AG04449 (cell line): ENCODE measurements at places on chromosomes 7 and 10.

DNA sequence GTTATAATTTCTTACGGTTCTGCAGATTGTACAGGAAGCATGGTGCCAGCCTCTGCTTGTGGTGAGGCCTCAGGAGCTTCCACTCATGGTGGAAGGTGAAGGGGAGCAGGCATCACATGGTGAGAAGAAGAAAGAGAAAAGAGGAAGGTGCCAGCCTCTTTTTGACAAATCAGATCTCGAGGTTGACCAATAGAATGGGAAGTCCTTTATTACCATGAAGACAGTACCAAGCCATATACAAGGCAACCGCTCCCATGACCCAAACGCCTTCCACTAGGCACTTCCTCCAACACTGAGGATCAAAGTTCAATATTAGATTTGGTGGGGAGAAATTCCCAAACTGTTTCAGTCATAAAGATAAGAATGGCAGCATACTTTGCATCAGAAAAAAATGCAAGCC is 502.8 kb downstream of the GLRX3 start:
- no peak for DNase-seq

- DNase-seq, result no peak
Observed at GRCh38 chr7:117592011-117592635, 112.3 kb downstream of the CFTR start.

DNA sequence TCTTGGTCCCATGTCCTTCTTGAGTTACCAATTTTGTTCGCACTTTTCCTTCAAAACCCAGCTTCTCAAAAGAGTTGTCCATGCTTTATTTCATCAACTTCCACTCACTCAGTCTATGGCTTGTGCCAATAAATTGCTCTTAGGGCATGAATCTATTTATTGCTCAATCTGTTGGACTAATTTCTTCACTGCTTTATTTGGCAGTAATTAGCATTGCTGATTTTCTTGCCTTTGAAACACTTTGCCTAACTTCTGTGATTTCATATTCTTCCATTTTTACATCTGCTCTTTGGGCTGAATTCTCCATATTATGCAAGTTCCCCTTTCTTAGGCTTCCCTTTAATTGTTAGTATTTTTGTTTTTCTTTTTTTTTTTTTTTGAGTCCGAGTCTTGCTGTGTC is 16.8 kb downstream of the DLD start:
- DNase-seq, result no peak

GRCh38 chr7:81457852-81458522 is 311.9 kb downstream of the HGF start:
- no peak for DNase-seq
